ENCODE measurements at places on chromosomes 7 and 10.

DNA sequence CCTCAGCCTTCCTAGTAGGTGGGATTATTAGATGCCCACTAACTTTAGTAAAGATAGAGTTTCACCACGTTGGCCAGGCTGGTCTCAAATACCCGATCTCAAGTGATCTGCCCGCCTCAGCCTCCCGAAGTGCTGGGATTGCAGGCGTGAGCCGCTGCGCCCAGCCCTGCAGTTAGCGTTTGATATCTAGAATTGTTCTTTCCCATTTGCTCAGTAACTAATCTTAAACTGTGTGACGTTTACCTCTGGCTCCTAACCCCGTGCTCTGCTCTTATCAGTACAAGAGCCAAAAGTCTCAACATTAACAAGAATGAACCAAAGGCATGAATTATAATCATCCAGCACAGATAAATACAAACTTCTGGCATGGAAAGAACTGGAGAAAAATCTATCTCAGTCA, 47.4 kb downstream of the IGF2BP3 start:
- DNase-seq = no peak

DNA sequence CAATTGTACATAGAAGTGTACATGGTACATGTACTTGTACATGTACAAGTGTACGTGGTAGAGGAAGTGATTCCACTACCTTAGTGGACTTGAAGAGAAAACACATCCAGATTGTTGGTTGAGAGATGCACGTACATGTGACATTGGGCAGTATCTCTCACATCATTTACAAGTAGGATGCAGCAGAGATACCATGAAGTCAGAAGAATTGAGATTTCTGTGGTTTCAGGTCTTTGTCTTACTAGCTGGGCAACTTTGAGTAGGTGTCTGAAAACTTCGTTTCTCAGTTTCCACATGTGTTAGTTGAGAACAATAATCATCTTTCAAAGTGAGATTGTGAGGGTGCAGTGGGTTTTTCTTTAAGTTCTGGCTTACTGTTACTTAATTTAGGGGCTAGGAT, 21.5 kb downstream of the CLDN12 start:
- no peak for DNase-seq

DNA sequence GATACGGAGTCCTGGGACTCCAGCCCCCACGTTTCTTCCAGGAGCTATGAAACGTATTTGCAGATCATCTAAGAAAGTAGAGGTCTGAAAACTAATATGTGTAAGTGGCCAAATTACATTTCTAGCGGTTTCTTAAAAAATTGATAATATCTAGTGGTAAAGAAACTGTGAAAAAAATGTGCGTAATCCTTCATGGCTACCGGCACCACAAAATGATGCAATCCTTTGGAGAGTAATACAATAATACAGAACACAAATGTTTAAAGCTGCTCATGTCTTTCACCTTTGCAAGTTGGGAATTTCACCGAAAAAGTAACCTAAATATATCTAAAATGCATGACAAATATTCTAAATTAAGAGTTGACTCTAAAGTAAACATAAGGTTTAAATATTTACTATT, 742.1 kb downstream of the GRID1 start:
- no peak for DNase-seq

DNA sequence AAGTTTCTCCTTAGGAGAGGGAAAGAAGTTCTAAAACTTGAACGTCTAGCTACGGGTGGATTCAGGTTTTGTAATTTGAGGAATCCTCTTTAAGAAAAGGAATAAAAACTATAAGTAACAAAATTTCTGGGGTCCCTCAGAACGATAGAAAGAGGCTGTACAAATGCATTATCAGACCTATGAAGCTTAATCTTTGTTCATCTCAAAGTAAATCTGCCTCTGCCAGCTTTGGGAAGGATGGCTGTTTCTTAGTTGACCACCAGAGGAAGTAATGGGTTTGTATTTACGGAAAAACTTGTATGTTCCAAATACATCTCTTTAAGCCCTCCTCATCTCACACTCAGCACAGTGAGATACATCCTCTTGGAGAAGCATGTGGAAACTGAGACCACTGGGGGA, 864 bp downstream of the PSTK start:
- DNase-seq = no peak

Data from activated CD4-positive, alpha-beta T cell treated with anti-CD3 and anti-CD28 coated beads for 24 hours (primary cell).